ENCODE measurements at places on chromosomes 11 and 22.
A peak's percentile ranks its signal among the peaks of the same experiment; 100 is the strongest.

GRCh38 chr11:113316256-113316655 lies 1.9 kb downstream of the TTC12 start:
- no peak for DNase-seq

DNA sequence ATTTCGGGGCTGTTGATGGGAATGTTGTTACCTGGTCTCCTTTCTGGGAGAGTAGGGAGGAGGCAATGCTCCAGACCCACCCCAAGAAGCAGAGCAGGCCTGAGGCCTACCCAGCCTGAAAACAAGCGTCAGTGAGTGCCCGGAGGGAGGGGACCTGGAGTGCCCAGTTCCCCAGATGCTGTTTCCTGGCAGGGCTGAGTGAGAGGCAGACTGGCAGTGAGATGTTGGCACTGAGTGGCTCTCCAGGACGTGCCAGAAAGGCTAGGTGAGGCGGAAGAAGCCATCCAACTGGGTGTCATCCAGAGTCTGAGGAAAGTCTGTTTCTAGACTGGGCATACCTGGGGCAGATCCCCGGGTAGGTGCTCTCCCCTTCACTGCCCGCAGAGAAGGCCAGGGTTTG lies 1.3 kb downstream of the POU2F3 start:
- DNase-seq: no peak

GRCh38 chr11:70555078-70555477 lies 156.7 kb downstream of the CTTN start:
- no peak for DNase-seq

- DNase-seq: no peak
Observed at GRCh38 chr22:20517422-20517821, 10.0 kb downstream of the MED15 start.

GRCh38 chr11:1176224-1177019 lies 18.7 kb downstream of the MUC5AC start:
- DNase-seq: no peak

DNA sequence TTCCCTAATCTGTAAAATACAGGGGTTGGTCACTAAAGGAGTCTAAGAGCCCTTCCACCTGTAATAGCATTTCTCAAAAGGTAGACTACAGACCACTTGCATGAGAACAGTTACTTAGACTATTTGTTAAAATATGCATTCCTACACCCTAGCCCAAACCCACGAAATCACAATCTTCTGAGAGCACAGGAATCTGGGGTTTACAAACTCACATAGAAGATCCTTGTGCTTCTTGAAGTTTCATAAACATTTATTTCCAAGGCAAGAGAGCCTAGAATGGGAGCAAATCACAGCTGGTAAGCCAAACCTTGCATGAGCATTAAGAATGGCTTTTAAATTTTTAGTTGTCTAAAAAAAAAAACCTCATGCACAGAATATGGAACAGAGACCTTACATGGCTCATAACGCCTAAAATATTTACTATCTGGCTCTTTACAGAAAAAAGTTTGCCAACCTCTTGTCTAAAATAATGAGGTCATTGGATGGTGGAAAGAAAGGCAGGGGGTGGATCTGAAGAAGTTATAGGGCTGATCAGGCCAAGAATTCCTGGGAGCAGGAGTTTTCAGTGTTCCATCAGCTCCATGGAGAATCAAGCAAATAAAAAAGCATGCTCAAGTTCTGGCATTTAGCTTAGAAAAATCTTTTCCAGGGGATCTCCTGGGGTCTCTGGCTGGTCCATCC lies 133.4 kb downstream of the CCDC34 start:
- DNase-seq: no peak

DNA sequence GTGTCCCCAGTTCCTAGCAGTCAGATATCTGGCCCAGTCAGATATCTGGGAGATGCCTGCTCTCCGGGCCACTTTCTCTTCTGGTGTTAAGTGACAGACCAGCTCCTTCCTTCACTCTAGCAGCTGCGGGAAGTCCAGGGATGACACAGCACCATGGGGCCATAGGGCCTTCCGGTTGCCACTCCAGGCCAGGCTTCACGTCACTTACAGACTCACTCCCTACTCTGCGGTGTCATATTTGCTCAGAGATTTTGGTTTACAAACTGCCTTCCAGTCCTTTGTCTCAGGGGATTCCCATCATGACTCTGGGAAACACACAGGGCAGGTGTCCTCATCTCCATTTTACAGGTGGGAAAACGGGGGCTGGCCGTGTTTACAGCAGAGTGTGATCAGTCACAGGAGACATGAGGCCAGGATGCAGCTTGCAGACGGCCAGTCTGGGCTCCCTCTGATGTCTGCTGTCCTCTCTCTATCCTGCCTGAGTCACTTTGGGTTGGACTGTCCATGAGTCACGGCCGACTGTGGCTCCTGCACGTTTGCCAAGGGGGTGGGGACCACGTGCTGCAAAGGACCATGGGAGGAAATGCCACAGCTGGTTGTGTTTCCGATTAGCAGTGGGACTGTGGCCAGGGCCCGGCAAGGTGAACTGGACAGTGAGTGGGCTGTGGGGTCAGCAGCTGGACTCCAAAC lies 8.2 kb upstream of the TBC1D22A start:
- peak; percentile 80 for DNase-seq

DNA sequence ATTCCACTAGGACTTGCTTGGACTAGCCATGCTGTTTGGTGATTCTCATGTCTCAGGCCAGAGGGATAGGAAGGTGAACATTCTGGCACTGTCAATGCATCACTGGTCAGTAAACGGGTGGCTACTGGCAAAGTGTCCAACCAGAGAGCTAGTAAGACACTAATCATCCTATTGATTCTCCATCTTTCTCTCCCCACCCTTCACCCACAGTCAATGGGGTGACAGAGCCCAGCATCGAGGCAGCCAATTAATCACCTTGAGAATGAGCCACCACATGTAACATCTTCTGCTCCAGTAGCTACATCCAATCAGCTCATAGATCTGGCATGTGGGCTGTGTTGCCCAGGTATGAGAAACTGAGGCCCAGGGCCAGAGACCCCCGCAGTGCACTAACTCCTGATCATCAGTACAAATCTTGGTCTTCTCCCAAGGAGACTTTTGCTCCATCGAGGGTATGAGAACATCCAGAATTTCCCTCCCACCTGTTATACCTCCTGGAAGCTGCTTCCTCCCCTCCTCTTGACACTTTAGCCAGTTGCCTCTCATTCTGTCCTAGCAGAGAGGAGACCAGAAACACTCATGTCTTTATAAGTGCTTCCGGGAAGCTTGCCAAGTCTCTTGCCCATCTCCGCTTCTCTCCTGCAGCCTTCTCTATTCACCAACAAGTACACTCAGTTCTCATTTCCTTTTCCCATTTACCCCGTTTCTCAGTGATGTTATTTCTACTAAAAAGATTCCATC lies 17.0 kb downstream of the HTR3A start:
- no peak for DNase-seq
